Foreskin keratinocyte (primary cell): ENCODE measurements at places on chromosomes 11 and 22. TPM values are rescaled to one million over a fixed set of nuclear protein-coding genes. Genes with fewer than 3 reads are reported as not detected.

The DDX25 gene
- not detected in 2 replicates for total RNA-seq

The EHF gene
- total RNA-seq, result 97.2 and 109 TPM in 2 replicates

The PGM2L1 gene
- total RNA-seq, result 2.6 and 4.1 TPM in 2 replicates

The RTN3 gene
- 56.5 and 57.1 TPM in 2 replicates for total RNA-seq

The CCDC188 gene
- total RNA-seq, result not detected in 2 replicates

The RASL10A gene
- not detected in 2 replicates for total RNA-seq

The TEX54 gene
- not detected in 2 replicates for total RNA-seq

The APOL6 gene
- 11.7 and 14.9 TPM in 2 replicates for total RNA-seq

The SORL1 gene
- total RNA-seq, result 67.1 and 71.9 TPM in 2 replicates
